ENCODE measurements at places on chromosomes 1 and 21.

GRCh38 chr1:101484689-101485338, 248.0 kb downstream of the S1PR1 start:
- H3K27me3 ChIP-seq = no peaks in the 10 kb centered on the region
- H3K36me3 ChIP-seq = no peaks in the 10 kb centered on the region
- no peaks in the 10 kb centered on the region for H3K4me1 ChIP-seq
- H3K27ac ChIP-seq = no peak overlapping the region
- DNase-seq = no peak
- no peak overlapping the region for H3K4me3 ChIP-seq

- peaks cover 23% of the 10 kb centered on the region for H3K36me3 ChIP-seq
- H3K4me3 ChIP-seq = no peak overlapping the region
- no peak for DNase-seq
- no peaks in the 10 kb centered on the region for H3K4me1 ChIP-seq
- H3K27ac ChIP-seq = peak overlapping the region; percentile 64
- H3K27me3 ChIP-seq = no peaks in the 10 kb centered on the region
Observed at GRCh38 chr1:159917533-159918351, 7.6 kb downstream of the TAGLN2 start.

- DNase-seq = no peak
- no peaks in the 10 kb centered on the region for H3K36me3 ChIP-seq
- H3K4me1 ChIP-seq = no peaks in the 10 kb centered on the region
- H3K4me3 ChIP-seq = no peak overlapping the region
- no peaks in the 10 kb centered on the region for H3K27me3 ChIP-seq
- H3K27ac ChIP-seq = no peak overlapping the region
Observed at GRCh38 chr1:241443561-241443960, 76.0 kb downstream of the FH start.

- DNase-seq = no peak
- H3K4me3 ChIP-seq = no peak overlapping the region
- H3K27me3 ChIP-seq = no peaks in the 10 kb centered on the region
- no peaks in the 10 kb centered on the region for H3K36me3 ChIP-seq
- peaks cover 17% of the 10 kb centered on the region for H3K4me1 ChIP-seq
Observed at GRCh38 chr1:48466594-48466993, 5.4 kb downstream of the SPATA6 start.

DNA sequence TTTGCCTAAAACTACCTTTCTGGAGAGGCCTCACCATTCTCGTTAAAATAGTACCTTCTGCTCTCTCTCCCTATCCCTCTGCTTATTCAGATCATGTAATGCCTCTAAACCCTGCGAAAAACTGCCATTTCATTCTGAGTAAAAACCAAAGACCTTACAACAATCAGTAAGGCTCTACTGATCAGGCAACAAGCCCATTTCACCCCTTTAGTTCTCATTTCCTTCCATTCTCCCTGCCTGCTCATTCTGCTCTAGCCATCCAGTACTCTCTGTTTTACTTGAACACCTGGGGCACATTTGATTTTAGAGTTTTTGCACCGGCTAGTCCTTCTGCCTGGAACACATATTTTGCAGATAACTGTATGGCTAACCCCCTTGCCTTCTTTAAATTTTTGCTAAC, 187.8 kb downstream of the COQ8A start:
- no peak for DNase-seq
- H3K36me3 ChIP-seq = no peaks in the 10 kb centered on the region
- H3K27me3 ChIP-seq = no peaks in the 10 kb centered on the region
- H3K27ac ChIP-seq = no peak overlapping the region

DNA sequence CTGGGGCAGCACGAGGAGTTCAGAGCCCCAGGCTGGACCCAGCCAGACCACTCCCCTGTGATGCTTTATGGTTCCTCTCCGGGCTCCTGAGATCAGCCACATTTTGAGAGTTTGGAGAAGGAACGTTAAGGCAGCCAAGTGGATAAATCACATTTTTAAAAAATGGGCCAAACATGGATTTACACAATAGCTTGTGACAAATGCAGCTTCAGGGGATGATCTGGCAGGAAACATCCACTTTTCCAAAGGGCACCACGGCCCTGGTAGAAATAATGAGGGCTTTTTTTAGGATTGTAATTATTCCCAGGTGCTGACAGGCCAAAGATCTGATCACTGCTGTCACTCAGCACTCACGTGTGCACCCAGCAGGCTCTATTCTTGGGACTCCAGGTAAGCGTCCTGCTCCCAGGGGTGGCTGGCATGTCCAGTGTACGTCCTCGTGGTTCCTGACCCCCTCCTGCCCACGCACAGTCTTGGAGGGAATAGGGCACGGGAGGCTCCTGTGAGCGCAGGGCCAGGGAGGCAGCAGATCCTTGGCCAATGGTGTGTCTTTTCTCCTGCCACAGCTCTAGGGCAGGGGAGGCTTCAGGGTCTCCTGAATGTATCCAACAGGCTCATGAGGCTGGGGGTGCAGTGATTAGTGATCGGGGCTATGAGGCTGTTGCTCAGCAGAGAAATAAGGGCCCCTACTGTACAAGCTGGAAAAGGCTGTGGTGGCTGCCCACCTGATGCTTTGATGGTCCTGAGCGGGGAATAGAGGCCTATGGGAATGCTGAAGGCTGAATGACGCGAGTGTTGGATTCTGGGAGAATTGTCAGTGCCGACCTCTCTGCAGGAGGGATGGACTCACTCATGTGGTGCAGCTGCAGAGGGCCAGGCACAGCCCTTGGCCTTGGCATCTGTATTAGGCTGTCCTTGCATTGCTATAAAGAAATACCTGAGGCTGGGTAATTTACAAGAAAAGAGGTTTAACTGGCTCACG, 415.7 kb downstream of the PTPRU start:
- H3K27me3 ChIP-seq = no peaks in the 10 kb centered on the region
- no peak overlapping the region for H3K27ac ChIP-seq
- peak; percentile 17 for DNase-seq
- H3K4me3 ChIP-seq = no peak overlapping the region

DNA sequence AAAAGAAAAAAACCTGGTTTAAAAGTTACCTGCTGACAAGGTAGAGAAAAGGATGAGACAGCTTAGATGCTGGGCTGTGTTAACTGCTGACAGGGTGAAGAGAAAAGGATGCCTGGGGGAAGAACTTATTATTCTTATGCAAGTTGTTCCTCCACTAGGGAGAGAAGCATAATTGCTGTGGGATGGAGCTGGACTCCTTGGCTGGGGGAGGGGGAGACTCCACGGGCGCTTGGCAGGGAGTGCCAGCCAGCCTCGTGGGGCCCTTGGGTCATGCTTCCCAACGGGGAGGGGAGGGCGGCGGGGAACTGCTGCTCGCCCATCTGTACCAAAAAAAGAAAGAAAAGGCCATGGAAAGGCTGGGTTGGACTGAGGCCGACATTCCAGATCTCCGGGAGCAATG, 47.2 kb downstream of the SYCP1 start:
- peaks cover 31% of the 10 kb centered on the region for H3K4me1 ChIP-seq
- peak overlapping the region; percentile 30 for H3K4me3 ChIP-seq
- peak overlapping the region; percentile 50 for H3K27ac ChIP-seq
- H3K36me3 ChIP-seq = no peaks in the 10 kb centered on the region

GRCh38 chr21:43758111-43758641, 17.9 kb downstream of the CSTB start:
- peaks cover 30% of the 10 kb centered on the region for H3K36me3 ChIP-seq
- peak overlapping the region; percentile 68 for H3K27ac ChIP-seq
- H3K4me1 ChIP-seq = peaks cover 22% of the 10 kb centered on the region

- no peak overlapping the region for H3K4me3 ChIP-seq
- H3K4me1 ChIP-seq = peaks cover 48% of the 10 kb centered on the region
- no peaks in the 10 kb centered on the region for H3K36me3 ChIP-seq
- H3K27me3 ChIP-seq = no peaks in the 10 kb centered on the region
Observed at GRCh38 chr1:117821774-117822482, 107.5 kb downstream of the GDAP2 start.

- H3K27ac ChIP-seq = no peak overlapping the region
- no peak for DNase-seq
- H3K4me1 ChIP-seq = no peaks in the 10 kb centered on the region
- no peaks in the 10 kb centered on the region for H3K27me3 ChIP-seq
- no peaks in the 10 kb centered on the region for H3K36me3 ChIP-seq
Observed at GRCh38 chr1:233412812-233413211, 85.3 kb downstream of the MAP3K21 start.

DNA sequence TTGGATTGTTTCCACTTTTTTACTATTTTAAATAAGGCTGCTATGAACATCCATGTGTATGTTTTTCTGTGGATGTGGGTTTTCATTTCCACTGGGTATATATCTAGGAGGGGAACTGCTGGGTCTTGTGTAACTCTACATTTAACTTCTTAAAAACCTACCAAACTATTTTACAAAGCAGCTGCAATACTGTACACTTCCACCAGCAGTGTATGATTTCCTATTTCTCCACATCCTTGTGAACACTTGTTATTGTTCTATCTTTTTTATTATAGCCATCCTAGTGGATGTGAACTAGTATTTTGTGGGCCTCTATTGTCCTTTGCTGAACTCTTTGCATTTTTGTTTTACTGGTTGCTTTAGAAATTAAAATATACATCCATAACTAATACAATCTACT, 33.4 kb downstream of the DIPK1A start:
- no peak for DNase-seq
- H3K27ac ChIP-seq = no peak overlapping the region
- no peaks in the 10 kb centered on the region for H3K36me3 ChIP-seq
- H3K4me3 ChIP-seq = no peak overlapping the region
- no peaks in the 10 kb centered on the region for H3K27me3 ChIP-seq

GRCh38 chr1:191582169-191582568, 576.1 kb upstream of the RGS18 start:
- H3K27ac ChIP-seq = no peak overlapping the region
- H3K4me3 ChIP-seq = no peak overlapping the region
- H3K4me1 ChIP-seq = no peaks in the 10 kb centered on the region
- no peaks in the 10 kb centered on the region for H3K27me3 ChIP-seq
- DNase-seq = no peak

DNA sequence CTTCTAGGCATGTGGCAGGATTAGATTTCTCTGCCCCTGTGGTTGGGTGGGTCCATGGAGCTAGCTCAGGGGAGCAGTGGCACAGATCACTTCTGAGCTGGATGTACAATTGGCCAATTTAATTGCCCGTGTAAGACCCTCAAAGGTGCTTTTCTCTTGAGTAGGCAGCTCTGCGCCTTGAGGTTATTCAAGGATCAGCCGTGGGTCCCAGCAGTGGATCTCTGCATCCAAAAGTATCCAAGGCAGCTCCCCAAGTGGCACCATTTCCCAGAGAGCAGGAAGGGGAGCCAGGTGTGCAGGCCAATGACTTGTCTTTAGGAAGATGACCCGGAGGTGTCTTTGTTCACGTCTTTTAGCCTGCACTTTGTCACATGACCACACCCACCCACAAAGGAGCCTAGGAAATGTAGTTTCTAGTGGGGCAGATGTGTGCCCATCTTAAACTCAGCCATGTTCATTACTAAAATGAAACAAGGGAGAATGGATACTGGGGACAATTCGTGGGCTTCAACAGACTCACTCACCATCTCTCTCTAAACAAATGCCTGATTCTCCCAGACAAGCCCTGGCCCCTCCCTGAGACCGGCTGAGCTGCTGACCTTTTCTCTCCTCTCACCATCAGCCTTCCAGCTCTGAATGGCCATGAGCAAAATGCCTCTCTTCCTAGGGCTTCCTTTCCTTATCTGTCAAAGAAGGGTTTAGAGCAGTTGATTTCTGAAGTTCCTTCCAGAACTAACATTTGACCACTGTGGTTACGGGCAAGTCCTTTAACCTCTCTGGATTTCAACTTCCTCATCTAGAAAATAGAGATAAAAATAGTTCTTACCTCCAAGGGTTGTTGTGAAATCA, 41.4 kb upstream of the TENT5C start:
- DNase-seq = no peak
- no peak overlapping the region for H3K27ac ChIP-seq
- no peaks in the 10 kb centered on the region for H3K27me3 ChIP-seq
- no peaks in the 10 kb centered on the region for H3K36me3 ChIP-seq
- no peaks in the 10 kb centered on the region for H3K4me1 ChIP-seq
- H3K4me3 ChIP-seq = no peak overlapping the region

GRCh38 chr1:194104247-194104844, 917.9 kb upstream of the B3GALT2 start:
- no peak overlapping the region for H3K27ac ChIP-seq
- H3K36me3 ChIP-seq = no peaks in the 10 kb centered on the region
- H3K4me1 ChIP-seq = no peaks in the 10 kb centered on the region
- H3K27me3 ChIP-seq = no peaks in the 10 kb centered on the region

- H3K4me1 ChIP-seq = no peaks in the 10 kb centered on the region
- no peaks in the 10 kb centered on the region for H3K36me3 ChIP-seq
- no peaks in the 10 kb centered on the region for H3K27me3 ChIP-seq
- no peak overlapping the region for H3K4me3 ChIP-seq
Observed at GRCh38 chr1:239303289-239303688, 83.1 kb upstream of the CHRM3 start.

DNA sequence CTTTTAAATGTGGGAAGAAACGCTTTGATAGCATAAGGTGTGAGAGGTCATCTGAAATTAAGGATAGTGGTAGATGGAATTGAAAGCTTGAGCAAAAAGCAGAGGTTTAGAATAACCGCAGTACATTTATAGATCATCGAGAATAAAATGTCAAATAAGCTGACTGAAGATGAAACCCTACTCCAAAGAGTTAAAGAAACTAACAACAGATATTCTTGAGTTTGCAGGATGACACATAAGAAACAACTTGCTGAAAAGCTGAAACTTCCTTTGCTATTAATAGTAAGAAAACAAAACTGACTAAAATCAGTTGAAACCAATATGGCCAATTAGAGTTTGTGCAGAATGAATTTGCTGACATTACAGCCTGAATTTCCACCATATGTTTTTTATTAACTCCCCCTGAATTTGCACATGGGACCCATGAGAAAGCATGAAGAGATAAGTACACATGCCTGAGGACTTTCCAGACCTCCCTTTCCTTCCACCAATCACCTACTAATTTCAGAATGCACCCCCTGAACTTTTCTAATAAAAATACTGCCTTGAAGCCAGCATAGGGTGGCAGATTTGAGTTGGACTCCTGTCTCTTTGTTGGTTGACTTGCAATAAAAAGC, 1.7 kb upstream of the C1orf185 start:
- H3K27me3 ChIP-seq = peaks cover 1% of the 10 kb centered on the region
- no peaks in the 10 kb centered on the region for H3K4me1 ChIP-seq
- DNase-seq = no peak
- no peak overlapping the region for H3K4me3 ChIP-seq

DNA sequence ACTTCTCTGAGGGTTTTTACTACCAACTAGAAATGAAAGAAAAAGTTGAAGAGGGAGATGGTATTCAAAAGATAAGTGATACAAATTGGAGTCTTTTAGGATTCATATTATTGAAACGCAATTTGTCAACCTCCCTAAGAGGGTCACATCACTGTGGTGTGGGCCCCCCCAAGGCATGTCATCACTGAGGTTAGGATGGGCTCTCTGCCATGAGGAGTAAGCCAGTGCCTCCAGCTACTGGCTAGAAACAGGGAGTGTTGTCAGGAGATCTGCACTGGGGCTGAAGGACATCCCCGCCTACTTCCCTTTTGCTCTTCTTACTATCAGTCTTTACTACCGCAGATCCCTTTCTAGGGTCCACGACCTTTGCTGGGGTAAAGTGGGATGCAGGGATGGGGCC, 25.9 kb downstream of the ITSN1 start:
- no peak overlapping the region for H3K27ac ChIP-seq
- no peaks in the 10 kb centered on the region for H3K36me3 ChIP-seq
- no peaks in the 10 kb centered on the region for H3K27me3 ChIP-seq

GRCh38 chr1:156295391-156295947, at the start of gene GLMP:
Gene GLMP (minus strand): TSS chr1:156295679. CDS start chr1:156295645, 34 bp downstream.
- H3K4me1 ChIP-seq = no peaks in the 10 kb centered on the region
- peak within 1 kb of the TSS; percentile 83 for H3K27ac ChIP-seq
- H3K4me3 ChIP-seq = peak within 1 kb of the TSS; percentile 75
- peaks cover 5% of the 10 kb centered on the region for H3K36me3 ChIP-seq
- H3K27me3 ChIP-seq = no peaks in the 10 kb centered on the region
- DNase-seq = peak; percentile 77

GRCh38 chr1:230863449-230863848, 4.9 kb downstream of the C1orf198 start:
- H3K27me3 ChIP-seq = no peaks in the 10 kb centered on the region
- H3K27ac ChIP-seq = peak overlapping the region; percentile 89
- H3K4me1 ChIP-seq = peaks cover 70% of the 10 kb centered on the region
- no peaks in the 10 kb centered on the region for H3K36me3 ChIP-seq
- H3K4me3 ChIP-seq = no peak overlapping the region
- peak; percentile 74 for DNase-seq
